ENCODE measurements at places on chromosomes 1 and 21.

- DNase-seq: no peak
These were observed 355.6 kb upstream of the ST6GALNAC5 start for GRCh38 chr1:76511558-76512179.

GRCh38 chr1:17185485-17185860 lies 19.5 kb upstream of the PADI1 start:
- DNase-seq: no peak

DNA sequence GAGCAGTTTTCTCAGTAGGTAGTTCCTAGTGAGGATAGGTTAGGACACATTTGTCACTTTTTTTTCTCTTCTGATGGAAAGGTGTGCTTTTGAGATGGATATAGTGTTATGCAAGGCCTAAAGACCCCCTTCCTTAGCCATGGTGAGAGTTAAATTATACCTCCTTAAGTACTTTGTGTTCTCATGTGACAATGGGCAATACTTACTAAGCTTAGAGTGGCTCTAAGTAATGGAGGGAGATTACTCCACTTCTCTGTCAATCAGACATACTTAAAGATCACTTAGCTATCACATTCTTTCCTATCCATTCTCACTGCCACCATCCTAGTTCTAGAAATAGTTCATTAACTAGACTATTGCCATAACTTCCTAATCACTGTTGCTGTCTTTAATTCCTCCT lies 265.6 kb downstream of the PBX1 start:
- no peak for DNase-seq

GRCh38 chr1:114353262-114353661 lies 157.7 kb downstream of the TRIM33 start:
- peak; percentile 87 for DNase-seq

- no peak for DNase-seq
These were observed 37.3 kb upstream of the SLC19A1 start for GRCh38 chr21:45579383-45580180.

GRCh38 chr21:25243808-25244207 lies 363.5 kb downstream of the MRPL39 start:
- DNase-seq: peak; percentile 16

DNA sequence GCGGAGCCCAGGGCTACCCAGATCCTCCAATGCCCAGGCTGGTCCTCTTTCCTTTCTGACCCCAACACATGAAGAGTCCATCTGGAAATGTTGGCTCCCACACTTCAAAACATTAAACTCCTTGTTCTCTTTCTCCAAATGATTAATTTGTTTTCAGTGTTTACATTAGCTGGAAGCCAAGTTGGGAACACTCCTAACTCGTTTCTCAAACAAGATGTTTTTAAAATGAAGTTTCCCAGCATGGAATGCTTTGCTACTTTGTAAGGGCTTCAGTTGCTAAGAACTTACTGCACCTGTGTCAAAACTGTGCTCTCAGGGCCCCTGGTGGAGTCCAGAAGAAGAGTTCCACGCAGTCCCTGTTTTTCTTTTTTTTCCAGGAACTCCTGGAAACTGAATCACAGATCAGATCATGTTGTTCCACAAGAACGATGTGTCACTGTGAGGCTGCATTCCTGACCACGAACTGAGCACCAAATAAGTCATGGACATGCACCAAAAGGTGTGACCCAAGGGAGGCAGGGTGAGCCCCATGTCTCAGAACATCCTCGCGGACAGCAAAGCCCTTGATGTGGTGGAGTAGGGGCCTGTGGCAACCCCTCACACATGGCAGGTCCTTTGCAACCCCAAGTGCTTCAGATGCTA lies 257.3 kb downstream of the KCNJ6 start:
- peak; percentile 70 for DNase-seq

DNA sequence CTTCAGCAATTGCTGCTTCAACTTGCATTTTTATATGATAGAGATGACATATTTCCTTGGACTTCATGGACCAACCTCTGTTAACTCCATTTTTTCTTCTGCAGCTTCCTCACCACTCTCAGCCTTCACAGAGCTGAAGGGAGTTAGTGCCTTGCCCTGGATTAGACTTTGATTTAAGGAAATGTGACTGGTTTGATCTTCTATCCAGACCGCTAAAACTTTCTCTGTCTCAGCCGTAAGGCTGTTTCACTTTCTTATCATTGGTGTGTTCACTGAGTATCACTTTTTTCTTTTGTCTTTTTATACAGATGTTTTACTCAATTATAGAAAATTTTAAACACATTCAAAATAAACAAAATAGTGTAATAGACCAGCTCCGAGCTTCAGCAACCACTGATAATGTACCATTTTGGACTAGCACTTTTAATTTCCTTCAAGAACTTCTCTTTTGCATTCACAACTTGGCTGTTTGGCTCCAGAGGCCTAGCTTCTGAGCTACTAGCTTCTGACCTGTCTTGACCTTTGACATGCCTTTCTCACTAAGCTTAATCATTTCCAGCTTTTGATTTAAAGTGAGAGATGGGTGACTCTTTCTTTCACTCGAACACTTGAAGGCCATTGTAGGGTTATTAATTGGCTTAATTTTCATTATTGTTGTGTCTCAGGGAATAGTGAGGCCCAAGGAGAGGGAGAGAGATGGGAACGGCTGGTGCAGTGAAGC lies 9.3 kb downstream of the NEK7 start:
- no peak for DNase-seq

GRCh38 chr1:109361649-109362048 lies 36.1 kb downstream of the SORT1 start:
- peak; percentile 35 for DNase-seq

DNA sequence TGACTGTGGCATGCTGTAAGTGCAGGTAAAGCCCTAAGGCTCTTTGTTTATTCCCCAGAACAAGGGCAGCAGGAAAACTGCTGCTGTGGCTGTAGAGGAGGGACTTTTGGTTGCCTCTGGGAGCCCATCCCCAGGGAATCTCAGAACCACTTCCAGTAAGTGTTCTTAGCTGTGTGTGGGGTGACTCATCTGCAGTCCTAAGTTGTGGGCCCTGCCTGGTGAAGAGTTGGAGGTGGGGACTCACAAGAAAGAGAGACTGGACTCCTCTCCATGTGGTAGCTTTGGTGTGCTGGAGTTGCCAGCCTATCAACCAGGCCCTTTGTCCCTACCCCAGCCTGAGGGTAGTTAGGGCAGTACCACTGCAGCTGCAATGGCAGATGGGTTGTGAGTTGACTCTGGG lies 24.0 kb upstream of the DENND1B start:
- DNase-seq: peak; percentile 93

DNA sequence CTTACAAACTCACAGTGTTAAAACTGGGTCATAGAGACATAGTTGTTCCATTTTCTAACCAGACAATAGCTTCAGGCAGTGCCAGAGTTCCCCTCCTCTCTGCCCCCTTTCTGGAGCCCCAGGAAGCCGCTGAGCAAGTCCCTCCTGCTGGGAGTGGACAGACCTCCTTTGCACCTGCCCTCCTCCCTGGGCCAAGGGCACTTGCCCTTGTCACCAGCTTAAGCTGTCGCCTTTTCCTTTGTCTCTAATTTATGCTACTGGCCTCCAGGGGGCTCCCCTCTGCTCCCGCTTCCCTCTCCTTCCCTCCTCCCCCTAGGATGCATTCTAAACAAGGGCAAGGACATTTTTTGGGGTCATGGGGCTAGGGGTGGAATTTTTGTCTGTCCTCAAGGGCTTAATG lies 182.4 kb downstream of the MIS18A start:
- DNase-seq: no peak

DNA sequence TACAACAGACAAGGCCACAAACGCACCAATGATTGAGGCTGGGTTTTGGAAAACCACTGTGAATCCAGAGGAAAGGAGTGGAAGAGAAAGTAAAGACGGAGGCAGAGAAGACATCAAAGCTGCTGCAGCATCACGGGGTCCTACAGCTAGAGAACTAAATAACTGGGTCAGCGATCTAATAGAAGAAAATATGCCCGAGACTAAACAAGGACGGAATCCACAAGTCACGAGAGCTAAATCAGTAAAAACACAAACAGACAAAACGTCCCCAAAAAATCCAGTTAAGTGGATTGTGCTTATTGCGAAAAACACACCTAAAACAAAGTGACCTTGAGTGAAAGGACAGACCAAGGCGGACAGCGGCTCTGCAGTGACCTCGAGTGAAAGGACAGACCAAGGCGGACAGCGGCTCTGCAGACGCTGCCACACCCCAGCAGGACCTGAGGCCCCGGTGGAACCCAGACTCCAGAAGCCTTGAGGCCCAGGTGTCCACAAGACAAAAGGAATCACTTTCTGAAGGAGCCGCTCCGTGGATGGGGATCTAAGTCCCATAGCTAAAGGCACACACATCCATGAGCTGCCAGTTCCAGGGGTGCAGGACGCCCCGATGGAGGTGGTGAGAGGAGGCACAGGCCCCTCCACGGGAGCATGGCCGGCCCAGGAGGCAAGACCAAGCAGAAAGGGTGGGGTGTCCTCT lies 6.0 kb downstream of the FTCD start:
- DNase-seq: no peak

GRCh38 chr1:93638981-93639380 lies 42.7 kb downstream of the BCAR3 start:
- no peak for DNase-seq

DNA sequence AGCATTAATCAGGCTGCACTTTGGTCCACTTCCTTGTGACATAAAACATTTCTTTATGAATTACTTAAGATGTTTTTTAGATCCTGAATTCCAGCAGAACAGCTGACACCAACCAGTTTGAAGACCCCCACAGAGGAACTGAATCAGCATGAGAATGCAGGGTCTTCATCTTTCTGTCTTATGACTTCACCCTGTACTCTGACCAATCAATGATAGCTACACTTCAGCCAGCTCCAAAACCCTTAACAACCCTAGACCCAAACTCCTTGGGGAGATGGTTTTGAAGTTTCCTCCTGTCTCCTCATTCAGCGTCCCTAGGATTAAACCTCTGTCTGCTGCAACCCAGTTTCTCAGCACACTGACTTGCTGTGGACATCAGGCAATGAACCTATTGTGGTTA lies 175.0 kb downstream of the CTH start:
- no peak for DNase-seq

GRCh38 chr1:23957096-23957495 lies 2.5 kb upstream of the PNRC2 start:
- no peak for DNase-seq

- DNase-seq: no peak
These were observed 6.1 kb upstream of the PSEN2 start for GRCh38 chr1:226864311-226864710.

DNA sequence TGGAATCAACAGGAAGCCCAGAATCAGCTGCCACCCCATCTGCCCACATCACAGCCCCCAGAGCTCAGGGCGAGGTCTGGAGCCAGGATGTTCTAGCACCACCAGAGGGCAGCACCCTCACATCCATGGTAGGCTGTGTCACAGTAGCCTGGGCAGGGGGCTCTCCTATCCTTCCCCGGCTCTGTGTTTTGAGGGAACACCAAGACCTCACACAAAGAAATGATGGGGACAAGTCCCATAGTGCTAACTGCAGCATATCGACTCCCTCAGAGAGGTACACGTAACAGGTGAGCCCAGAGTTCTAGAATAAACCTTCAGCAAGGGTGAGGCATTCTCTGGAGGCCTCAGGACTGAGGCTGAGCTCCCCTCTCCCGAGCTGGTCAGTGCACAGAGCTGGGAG lies 2.3 kb upstream of the KCNC4 start:
- DNase-seq: peak; percentile 34

DNA sequence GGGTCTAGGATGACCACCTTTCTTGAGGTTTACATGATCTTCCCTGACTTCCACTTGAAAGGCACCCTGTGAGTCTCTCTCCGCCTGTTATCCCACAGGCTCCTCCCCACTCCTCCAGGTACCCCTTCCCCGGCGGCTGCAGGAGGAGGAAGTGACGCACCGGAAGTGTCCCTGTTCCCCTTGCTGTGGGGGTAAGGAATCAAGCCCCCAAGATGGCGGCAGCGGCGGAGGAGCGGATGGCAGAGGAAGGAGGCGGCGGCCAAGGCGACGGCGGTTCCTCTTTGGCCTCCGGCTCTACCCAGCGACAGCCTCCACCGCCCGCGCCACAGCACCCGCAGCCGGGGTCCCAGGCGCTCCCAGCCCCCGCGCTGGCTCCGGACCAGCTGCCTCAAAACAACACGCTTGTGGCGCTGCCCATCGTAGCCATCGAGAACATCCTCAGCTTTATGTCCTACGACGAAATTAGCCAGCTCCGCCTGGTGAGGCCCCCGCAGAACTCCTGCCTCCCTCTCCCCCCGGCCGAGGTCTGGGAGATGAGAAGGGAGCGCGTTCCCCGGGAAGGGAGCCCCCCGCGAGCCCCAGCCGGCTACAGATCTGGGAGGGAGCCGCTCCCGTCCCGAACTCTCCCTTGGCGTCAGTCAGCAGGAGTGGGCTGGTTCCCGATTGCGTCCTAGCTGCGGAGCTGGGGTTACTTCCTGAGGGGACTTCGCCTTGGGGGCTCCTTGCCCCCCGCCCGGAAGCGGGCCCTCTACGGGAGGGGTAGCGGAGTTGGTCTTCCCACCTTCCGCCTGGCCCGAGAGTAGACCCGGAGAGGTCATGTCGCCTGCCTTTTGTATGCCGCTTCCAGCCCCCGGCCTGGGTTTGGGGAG lies at the start of gene FBXO28:
Gene FBXO28, plus strand, starts transcription at position 194 of the 869 bp plus-strand sequence. Its CDS starts 19 bp downstream, at position 213.
- peak; percentile 95 for DNase-seq

DNA sequence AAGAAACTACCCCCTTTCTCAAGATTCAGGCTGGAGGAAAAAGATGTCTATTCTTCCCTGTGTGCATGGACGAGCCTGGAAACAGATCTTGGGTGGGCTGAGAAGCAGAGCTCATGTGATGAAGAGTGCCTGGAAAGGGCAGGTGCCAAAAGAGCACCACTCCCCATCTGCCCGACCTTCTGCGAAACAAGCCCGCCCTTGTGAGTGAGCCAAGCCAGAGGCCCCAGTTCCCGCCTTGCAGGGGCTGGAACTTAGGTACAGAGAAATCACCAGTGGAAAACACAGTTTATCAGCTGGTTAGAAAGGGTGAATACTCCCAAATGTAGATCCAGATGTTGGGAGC lies 26.7 kb upstream of the A3GALT2 start:
- DNase-seq: no peak

DNA sequence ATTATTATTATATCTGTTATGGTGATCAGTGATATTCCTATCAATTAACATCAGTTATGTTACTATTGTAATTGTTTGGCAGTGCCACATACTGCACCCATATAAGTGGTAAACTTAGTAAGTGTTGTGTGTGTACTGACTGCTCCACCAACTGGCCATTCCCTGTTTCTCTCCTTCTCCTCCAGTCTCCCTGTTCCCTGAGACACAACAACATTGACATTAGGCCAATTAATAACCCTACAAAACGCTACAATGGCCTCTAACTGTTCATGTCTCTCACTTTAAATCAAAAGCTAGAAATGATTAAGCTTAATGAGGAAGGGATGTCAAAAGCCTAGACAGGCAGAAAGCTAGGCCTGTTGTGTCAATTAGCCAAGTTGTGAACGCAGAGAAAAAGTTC lies 6.6 kb upstream of the THRAP3 start:
- DNase-seq: peak; percentile 26

- peak; percentile 60 for DNase-seq
These were observed 49.1 kb upstream of the SERBP1 start for GRCh38 chr1:67479146-67479891.

GRCh38 chr1:248736977-248737376 lies 18.6 kb downstream of the LYPD8 start:
- no peak for DNase-seq

GRCh38 chr1:171798311-171798710 lies 16.9 kb downstream of the METTL13 start:
- DNase-seq: no peak
